ENCODE measurements at places on chromosomes 12 and 14. TPM values are rescaled to one million over a fixed set of nuclear protein-coding genes. Genes with fewer than 3 reads are reported as not detected.
A peak's percentile ranks its signal among the peaks of the same experiment; 100 is the strongest.

GRCh38 chr12:114888928-114889584 is 205.1 kb upstream of the TBX3 start:
- no peaks in the 10 kb centered on the region for H3K27me3 ChIP-seq
- no peak for DNase-seq
- no peak overlapping the region for H3K4me3 ChIP-seq
- no peaks in the 10 kb centered on the region for H3K4me1 ChIP-seq
- no peaks in the 10 kb centered on the region for H3K36me3 ChIP-seq

AHNAK2 gene
- 2.3 TPM for total RNA-seq

DNA sequence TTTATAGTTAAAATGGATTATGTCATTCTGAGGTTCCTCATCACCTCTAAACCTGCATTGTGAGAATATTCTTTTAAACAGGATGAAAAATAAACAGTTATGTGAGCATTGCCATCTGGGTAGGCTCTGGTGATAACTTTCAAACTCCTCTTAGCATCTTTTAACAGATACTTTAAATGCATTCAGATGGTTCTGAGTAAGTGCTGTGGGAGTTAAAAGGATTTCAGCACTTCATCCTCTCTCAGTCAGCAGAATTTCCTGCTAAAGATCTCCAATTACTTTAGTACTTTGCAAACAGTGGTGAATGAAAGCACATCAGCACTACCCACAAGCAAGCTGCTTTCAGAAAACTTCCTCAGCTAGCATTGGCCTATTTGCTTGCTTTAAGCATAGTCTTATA is 59.3 kb upstream of the TMTC1 start:
- H3K27me3 ChIP-seq, result no peaks in the 10 kb centered on the region
- peaks cover 14% of the 10 kb centered on the region for H3K36me3 ChIP-seq
- H3K4me1 ChIP-seq, result no peaks in the 10 kb centered on the region
- DNase-seq, result no peak
- no peak overlapping the region for H3K4me3 ChIP-seq
- no peak overlapping the region for H3K27ac ChIP-seq

DNA sequence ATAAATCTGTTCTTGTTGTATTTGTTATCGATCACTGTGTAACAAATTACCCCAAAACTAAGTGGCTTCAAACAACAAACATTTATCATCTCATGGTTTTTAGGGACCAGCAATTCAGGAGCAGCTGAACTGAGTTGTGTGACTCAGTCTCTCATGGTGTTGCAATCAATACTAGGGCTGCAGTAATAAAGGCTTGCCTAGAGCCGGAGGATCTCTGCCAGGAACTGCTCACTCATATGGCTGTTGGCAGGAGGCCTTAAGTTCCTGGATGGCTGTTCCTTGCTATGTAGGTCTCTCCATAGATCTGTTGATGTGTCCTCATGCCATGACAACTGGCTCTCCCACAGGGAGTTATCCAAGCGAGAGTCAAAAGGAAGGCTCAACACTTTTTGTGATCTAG is 3.8 kb upstream of the PSMC6 start:
- no peak for DNase-seq
- no peaks in the 10 kb centered on the region for H3K27me3 ChIP-seq
- no peak overlapping the region for H3K4me3 ChIP-seq
- H3K4me1 ChIP-seq, result no peaks in the 10 kb centered on the region

PPP1R36 gene
- total RNA-seq, result 0.66 TPM

LTB4R gene
- 9.2 TPM for total RNA-seq

DNA sequence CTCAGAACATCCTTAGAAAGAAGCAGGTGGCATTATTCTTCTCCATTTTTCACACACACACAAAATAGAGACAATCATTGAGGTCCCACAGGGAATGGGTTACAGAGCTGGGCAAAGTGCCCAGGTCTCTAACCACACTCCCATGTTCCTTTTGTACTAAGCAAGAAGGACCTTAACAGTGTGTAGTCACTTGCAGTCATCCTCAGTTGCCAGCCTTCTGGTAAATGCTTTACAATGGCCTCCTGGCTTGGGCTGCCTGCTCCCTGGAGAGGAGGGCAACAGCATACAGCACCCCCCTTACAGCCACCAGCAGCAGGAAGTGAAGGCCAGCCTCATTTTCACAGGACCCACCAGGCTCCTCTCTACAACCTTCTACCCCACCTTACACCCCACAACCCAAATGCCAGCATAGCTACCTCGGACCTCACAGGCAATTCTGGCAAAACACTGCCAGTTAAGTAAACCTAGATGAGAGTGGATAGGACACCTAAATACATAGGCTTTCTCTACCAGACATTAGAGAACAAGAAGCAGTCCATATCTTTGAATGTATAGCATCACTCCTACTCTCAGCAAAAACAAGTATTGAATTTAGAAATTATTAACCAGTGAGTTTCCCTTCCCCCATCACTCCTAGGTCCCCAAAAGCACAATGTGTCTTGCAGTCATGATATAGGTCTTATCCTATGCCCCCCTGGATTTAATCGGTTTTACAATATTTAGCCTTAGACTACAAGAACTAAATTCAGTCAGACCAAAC is 88.1 kb downstream of the PPP2R5E start:
- H3K27me3 ChIP-seq, result no peaks in the 10 kb centered on the region
- H3K27ac ChIP-seq, result no peak overlapping the region
- no peak overlapping the region for H3K4me3 ChIP-seq
- no peaks in the 10 kb centered on the region for H3K4me1 ChIP-seq

DNA sequence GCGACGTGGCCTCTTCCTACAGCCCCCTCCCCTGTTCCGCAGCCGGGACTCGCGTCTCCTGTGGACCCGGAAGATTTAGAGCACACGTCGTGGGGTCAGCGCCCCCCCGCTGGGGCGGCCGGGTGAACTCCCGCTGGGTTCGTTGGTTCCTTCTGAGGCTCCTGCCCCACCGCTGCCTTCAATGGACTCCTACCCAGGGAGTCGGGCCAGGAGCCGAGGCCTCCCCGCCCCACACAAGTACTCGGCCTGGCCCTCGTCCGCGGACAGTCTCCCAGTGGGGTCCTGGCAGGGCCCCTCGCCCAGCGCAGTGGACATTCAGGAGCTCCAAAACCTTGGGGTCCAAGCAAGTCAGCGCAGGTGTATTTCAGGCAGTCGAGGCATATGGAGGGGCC is 1.2 kb downstream of the MMP17 start:
- peak; percentile 41 for DNase-seq
- H3K27me3 ChIP-seq, result no peaks in the 10 kb centered on the region
- H3K36me3 ChIP-seq, result no peaks in the 10 kb centered on the region
- peak overlapping the region; percentile 62 for H3K4me3 ChIP-seq

DNA sequence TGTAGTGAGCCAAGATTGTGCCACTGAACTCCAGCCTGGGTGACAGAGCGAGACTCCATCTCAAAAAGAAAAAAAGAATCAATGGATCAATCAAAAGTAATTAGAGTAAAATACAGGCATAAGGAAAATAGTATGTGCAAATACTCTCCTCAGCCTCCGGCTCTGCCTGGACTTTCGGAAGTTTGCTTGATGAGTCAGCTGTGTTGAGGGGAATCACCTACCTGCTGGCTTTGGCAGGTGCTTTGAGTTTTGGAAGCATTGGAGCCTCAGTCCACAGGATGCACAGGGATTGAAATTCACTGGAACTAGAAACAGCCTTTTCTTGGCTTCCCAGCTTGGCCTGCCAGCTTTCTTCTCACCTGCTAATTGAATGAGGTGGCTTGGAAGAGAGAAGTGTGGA is 268.2 kb downstream of the PCNX1 start:
- no peak overlapping the region for H3K27ac ChIP-seq
- no peak overlapping the region for H3K4me3 ChIP-seq
- DNase-seq, result no peak
- no peaks in the 10 kb centered on the region for H3K27me3 ChIP-seq
- H3K4me1 ChIP-seq, result no peaks in the 10 kb centered on the region

DNA sequence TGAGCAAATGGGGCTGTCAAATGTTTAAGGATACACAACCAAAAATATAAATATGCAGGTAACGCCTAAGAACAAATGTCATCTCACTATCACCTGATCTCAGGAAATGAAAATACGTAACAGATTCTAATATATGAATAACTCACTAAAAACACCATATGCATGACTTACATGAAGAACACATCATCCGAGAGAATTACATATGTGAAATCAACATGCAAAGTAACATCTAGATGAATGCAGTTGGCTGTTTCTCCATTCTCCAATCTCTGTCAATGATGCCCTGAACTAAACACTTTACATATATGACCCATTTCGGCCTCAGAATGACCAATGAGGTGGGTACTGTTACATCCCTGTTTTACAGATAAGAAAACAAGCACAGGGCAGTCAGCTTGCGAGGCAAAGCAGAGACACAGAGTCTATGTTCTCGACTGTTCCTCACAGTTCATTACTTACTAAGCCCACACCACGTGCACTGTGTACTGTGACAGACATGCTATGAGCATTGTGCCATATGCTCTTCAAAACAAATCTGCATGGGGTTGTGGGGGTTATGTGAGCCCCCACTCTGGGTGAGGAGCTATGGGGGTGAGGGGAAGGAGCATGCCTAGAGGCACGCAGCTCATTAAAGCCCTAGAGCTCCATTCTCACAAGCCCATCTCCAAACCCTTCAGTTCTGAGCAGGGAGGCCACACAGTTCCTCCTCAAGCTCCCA is 42.6 kb downstream of the ZFYVE21 start:
- no peaks in the 10 kb centered on the region for H3K4me1 ChIP-seq
- H3K36me3 ChIP-seq, result no peaks in the 10 kb centered on the region
- H3K27me3 ChIP-seq, result no peaks in the 10 kb centered on the region
- no peak overlapping the region for H3K4me3 ChIP-seq
- no peak for DNase-seq

DNA sequence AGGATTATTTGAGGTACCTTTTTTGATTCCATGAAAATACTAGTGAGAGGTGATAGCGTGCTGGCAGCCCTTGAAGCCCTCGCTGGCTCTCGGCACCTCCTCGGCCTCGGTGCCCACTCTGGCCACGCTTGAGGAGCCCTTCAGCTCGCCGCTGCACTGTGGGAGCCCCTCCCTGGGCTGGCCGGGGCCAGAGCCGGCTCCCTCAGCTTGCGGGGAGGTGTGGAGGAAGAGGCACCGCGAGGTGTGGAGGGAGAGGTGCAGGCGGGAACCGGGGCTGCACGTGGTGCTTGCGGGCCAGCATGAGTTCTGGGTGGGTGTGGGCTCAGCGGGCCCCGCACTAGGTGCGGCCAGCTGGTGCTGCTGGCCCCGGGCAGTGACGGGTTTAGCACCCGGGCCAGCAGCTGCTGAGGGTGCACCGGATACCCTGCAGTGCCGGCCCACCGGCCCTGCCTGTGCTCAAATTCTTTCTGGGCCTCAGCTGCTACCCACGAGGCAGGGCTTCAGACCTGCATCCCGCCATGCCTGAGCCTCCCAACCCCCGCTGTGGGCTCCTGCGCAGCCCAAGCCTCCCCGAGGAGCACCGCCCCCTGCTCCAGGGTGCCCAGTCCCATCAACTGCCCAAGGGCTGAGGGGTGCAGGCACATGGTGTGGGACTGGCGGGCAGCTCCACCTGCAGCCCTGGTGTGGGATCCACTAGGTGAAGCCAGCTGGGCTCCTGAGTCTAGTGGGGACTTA is 7.4 kb downstream of the MOK start:
- H3K36me3 ChIP-seq, result no peaks in the 10 kb centered on the region
- DNase-seq, result no peak
- H3K27ac ChIP-seq, result no peak overlapping the region
- no peaks in the 10 kb centered on the region for H3K27me3 ChIP-seq

PHLDA1 gene
- 106 TPM for total RNA-seq

DNA sequence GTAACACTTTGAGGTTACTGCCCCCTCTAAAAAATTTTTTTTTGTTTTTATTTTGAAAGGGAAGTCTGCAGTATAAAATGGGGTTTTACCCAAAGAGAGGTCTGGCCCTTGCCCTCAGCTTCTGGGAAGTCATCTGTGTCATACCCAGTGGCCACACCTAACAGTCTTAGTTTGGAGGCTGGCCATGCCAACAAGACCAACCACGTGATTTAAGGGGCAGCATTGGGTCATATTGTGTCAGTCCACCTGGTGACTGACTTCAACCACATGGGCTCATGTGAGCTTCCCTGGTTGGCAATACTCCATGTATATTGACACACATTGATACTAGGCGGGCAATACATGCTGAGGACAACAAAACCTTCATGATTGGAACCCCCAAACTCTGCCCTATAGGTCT is 173.9 kb downstream of the GXYLT1 start:
- H3K4me1 ChIP-seq, result peaks cover 5% of the 10 kb centered on the region
- H3K36me3 ChIP-seq, result no peaks in the 10 kb centered on the region
- no peak overlapping the region for H3K4me3 ChIP-seq
- no peak overlapping the region for H3K27ac ChIP-seq
- DNase-seq, result no peak
- H3K27me3 ChIP-seq, result no peaks in the 10 kb centered on the region

TMPRSS12 gene
- total RNA-seq, result not detected

LGMN gene
- 55.0 TPM for total RNA-seq

DNA sequence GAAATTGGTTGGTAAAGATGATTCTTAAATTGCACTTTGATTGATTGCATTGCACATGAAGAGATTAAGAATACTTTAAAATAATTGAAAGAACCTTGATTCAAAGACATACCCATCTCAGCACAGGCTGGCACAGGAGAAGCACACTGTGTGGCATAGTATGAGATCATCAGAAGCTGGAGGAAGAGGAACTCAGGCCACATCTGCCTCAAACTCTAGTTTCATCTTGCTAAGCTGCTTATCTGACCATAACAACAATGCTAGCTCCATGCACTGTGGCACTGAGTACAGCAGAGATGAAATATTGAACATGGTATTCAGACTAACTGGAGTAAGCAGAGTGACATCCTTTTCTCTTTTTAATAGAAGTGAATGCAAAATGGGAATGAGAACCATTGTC is 99.1 kb downstream of the TBC1D30 start:
- DNase-seq, result no peak
- H3K36me3 ChIP-seq, result no peaks in the 10 kb centered on the region
- no peak overlapping the region for H3K4me3 ChIP-seq
- H3K27ac ChIP-seq, result no peak overlapping the region

- no peak overlapping the region for H3K4me3 ChIP-seq
- no peaks in the 10 kb centered on the region for H3K36me3 ChIP-seq
- H3K4me1 ChIP-seq, result no peaks in the 10 kb centered on the region
- DNase-seq, result peak; percentile 15
These were observed 205.3 kb upstream of the SFSWAP start for GRCh38 chr12:131505561-131505960.

DNA sequence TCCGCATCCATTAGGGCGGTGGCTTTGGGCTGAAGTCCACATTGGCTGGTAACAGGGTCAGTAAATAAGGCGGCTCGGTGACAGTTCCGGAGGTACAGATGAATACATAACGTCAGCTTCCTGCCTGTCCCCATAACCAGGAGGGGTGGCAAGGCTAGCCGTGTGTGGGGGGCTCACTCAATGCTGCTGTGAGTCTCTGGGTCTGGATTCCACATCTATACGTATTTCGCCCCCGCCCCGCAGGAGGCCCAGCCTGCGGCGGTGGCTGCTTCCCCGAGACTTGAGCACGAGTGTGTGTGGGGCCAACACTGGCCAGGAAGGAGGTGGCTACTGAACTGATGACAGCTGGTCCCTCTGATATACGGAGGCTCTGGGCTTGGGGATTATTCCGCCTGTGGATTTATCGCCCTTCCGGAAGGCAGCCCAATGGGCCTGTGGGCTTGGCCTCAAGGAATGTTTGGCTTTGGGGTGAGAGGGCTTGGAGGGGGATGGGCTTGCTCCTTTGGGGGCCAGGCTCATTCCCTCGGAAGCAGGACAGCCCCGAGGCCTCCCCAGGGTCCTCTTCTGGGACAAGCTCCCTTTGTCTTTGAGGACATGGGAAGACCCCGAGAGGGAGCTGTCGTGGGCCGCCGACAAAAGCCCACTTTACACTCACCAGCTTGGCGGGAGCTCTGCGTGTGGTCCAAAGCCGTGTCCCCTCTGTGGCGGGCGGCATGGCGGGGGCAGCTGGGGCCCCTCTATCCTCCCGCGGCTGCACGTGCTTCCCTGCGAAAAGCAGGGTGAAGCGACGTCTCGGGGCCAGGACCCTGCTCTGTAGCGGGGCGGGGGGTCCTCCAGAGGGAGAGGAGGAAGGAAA is 82.1 kb downstream of the KIF26A start:
- no peaks in the 10 kb centered on the region for H3K27me3 ChIP-seq
- no peaks in the 10 kb centered on the region for H3K36me3 ChIP-seq
- H3K4me3 ChIP-seq, result no peak overlapping the region
- no peak overlapping the region for H3K27ac ChIP-seq

Measured in H9 (cell line).